ENCODE measurements at places on chromosomes 5 and 9.

DNA sequence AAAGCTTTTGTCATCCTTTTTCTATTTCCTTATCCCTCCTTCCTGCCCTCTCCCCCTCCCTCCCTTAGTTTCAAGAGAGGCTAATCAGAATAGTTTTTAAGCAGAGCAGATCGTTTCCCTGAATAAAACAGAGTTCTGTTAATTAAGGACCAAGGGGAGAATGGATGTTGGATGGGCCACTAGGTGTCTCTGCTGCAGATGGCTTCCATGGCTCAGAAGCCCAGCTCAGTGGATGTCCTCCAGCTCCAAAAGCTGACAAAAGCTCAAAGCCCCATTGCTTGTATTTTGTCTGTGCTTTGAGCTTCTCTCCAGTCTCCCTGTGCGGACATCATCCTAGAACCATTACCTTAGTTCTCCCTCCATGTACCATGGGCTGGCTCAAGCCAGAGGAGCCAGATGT lies 21.0 kb upstream of the NPR3 start:
- no peak for DNase-seq

DNA sequence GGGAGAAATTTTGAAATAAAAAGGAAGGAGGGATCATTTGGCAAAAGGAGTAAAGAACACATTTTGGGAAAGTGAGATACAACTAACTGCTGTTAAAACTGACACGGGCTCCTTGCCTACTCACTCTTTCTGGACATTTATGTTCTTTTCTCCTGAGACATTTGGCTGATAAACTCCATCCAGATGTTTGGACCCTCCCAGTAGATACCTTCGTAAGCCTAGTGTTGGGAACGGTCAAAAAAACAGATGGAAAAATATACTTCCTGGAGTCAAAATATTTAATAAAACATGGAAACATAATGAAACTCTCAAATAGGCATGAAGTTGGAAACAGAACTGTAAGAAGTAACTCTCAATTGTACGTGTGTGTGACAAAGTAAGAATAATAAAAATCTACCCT lies 360.1 kb upstream of the RIOK2 start:
- no peak for DNase-seq

DNA sequence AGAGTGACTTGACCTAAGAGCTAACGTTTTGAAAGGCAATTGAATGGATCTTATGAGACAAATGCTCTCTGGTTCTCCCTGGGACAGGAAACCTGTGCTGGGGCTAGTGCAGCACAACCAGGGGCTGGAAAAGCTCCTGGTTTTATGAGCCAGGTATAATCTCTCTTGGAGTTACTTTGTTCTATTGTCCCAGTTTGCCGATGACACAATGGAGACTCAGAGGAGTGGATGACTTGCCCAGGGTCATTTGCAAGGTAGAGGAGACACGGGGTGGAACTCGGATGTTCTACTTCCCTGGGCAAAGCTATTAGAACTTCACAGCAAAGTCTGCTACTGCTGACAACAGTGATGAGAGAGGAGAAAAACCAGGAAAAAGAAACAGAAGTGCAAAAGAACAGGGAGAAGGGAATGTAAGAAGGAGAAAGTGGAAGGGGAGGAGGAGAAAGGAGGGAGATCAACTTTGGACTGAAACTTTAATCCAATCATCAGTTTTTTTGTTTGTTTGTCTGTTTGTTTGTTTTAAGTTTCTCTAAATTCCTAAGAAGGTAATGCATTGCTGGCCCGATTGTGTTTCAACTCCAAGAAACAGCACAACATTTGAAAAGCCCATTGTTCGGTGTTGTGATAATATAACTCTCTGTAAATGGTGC lies 7.4 kb upstream of the GSN start:
- no peak for DNase-seq

DNA sequence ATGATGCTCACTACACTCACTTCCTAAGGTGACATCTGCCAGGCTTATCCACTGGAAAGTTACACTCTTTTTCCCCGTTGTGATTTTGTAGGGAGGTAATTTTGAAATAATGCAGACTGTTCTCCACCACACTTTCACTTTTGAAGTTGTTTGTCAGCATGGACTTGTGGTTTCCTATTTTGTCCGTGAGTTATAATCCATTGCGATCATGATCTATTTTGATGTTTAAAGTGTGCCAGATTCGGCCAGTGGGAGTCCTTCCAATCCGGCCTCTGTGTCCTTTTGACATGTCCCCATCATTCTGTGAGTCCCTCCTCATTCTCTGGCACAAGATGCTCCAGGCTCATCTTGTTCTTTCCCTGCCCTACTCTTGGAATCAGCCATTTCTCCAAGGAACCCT lies 211.3 kb upstream of the KLF4 start:
- DNase-seq, result no peak

GRCh38 chr9:20640331-20641187 lies 18.3 kb upstream of the MLLT3 start:
- DNase-seq, result no peak

DNA sequence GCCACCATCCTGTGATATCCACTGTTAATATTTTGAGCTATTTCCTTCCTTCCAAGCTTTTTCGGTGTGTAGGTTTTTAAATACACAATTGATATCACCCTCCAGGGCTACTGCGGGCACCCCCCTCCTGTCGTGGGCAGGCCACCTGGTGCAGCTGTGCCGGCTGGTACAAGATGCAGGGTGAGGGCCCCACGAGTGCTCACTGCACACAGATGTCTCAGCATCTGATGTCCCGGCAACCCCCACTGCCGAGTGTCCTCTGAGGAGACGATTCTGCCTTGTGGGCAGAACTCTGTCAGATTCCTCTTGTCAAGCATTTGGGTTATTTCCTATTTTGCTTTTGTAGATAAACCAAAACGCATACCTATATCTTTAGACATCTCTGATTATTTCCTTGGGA lies 25.1 kb downstream of the CACNA1B start:
- no peak for DNase-seq

DNA sequence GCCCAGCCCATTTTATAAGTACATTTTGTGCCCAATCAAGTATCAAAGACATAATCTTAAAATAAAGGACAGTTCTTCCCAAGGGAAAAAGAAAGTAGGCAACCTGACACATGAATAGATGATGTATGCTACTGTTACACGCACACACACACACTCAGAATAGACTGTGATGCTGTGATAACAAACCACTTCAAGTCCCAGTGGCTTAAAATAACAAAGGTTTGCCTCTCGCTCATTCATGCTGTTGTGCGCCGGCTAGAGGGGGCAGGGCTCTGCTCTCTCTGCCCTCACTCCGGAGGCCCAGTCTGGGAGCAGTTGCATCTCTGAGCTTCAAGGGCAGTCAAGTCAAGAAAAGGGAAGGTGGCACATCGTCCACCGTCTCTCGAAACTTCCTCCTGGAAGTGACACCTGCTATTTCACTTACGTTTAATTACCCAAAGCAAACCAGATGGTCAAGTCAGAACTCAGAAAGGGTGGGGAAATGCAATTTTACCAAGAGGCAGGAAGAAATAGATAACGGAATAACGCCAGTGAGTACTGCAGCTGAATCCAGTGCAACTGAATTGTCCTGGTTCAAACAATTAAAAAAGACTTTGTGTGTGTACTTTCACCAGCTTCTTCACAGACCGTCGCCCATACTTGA lies 43.3 kb downstream of the ANKRD33B start:
- DNase-seq, result no peak

DNA sequence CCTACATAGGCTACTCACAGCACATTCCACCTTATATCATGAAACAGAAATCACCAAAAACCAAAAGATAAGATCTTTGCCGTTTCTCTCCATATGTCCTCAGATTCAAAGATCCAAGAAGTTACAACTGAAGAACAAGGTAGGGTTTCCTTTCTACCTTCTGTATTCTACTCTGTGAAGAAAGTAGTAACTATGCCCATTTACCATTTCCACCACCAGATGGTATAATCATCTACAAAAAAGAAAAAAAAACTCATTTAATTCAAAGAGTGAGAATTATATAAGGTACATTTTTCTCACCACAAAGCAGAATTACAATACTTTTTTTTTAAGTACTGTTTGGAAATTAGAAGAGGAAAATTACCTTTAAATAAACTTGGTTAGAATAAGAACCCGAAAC lies 172.6 kb upstream of the PTGER4 start:
- DNase-seq, result no peak

GRCh38 chr5:14176888-14177287 lies 33.7 kb downstream of the TRIO start:
- no peak for DNase-seq

- no peak for DNase-seq
These were observed 18.6 kb upstream of the SLC25A51 start for GRCh38 chr9:37922363-37923117.

All from esophagus squamous epithelium (tissue), 5 donors.